HTR-8/SVneo (cell line): ENCODE measurements at places on chromosomes 4 and X.

- no peak for DNase-seq
Observed at GRCh38 chr4:54041100-54041499, 23.3 kb downstream of the CHIC2 start.

- no peak for DNase-seq
Observed at GRCh38 chr4:80183250-80184052, 13.9 kb upstream of the PRDM8 start.

DNA sequence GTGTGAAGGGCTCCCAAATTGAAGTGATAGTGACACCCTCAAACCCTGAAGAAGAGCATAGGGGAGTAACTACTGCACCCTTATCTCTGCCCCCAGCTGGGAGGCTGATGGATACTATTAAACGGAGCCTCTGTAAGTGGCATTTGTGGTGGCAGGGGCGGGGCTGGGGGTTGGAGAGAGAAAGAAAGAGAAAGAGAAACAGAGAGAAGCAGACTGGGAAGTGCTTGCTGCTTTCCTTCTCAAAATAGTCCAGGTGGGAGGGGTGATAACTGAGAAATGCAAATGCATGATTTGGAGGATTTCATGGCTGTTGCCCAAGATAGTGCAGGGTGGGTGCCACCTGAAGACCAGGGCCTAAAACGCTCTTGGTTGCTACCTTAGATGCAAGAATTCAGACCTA is 253.5 kb upstream of the GATB start:
- no peak for DNase-seq

DNA sequence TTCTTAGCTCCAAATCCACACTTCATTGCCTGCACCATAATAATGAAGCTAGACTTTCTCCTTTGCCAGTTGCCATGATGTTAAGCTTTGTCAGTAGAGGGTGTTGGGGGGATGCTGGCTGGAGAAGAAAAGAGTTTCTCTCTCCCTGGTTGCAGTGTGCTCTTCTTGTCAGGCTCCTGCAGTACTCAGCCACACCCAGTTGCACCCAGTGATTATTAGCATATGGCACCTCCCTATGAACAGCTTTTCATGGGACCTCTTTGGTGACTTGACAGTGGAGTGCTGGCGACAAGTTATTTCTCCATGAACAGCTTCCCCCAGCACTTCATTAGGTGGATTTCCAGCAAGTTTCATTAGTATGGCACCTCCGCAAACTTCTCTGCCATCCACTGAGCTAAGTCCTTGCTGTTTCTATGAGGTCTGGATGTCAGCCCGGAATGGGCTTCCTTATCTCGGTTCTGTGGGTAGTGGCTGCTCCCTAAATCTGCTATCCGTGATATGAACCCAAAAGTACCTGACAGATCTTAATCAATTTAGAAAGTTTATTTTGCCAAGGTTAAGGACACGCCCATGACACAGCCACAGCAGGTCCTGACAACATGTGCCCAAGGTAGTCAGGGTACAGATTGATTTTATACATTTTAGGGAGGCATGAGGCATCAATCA is 18.8 kb upstream of the OTUD4 start:
- DNase-seq: no peak

DNA sequence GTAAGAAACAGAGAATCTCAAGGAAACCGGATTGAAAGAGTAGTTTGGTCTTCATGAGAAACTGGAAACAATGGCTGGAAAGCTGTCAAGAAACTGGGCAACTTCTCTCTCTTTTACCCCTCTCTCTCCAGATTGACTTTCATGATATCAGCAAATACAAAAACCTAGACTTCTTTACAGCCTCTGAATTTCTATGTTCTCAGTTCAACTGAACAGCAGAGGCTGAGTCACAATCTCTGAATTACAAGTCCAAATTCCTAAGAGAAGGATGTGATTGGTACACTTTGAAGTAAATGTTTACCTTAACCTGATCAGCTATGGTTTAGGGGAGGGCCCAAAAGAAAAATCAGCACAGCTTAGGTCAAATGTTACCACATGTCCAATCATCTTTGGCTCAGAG is 974.9 kb downstream of the RPA4 start:
- no peak for DNase-seq
